Caudate nucleus (tissue), 63 donors: ENCODE measurements at places on chromosomes 3 and 15.

DNA sequence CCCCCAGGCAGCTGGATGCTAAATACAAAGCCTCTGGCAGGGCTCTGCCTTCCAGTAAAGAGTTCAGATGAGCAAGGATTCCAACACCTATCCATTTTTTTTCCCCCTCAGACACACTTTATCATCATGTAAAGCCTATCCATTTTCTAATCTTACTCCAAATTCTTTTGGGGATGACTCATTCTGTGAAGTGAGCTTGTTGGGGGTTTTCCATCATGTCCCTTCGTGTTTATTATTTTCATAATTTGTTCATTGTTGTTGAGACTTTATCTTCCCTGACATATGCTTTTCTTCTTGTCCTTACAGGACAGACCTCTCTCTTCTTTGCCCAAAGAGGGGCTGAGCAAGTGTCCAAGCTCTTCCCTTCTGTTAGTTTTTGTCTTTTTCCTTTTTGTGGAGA lies 34.7 kb upstream of the SH3BP5 start:
- DNase-seq = no peak

DNA sequence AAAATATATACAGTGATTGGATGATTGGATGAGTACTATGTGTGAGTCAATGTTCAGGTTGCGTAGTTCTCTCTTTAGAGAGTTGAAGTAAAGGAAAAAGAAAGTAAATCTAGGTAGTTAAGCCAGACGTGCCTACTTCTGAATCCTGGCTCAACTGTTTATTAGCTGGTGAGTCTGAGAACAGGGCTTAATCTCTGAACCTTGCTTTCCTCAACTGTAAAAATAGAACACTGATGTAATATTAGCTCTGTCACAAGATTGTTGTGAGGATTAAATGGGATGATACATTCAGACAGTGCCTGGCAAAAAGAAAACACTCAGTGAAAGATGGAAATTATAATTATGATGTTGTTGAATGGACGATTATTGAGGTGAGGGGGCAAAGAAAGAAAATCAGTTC lies 413.4 kb downstream of the MAGI1 start:
- no peak for DNase-seq

- no peak for DNase-seq
These were observed 147.9 kb upstream of the LRRC3B start for GRCh38 chr3:26474706-26475105.

- DNase-seq = no peak
These were observed 772.7 kb downstream of the ROBO1 start for GRCh38 chr3:78995087-78995486.

GRCh38 chr15:63362885-63363284 lies 18.8 kb downstream of the CA12 start:
- DNase-seq = no peak

GRCh38 chr15:101505610-101506337 lies 16.3 kb upstream of the PCSK6 start:
- no peak for DNase-seq

GRCh38 chr15:39181056-39181747 lies 399.7 kb upstream of the THBS1 start:
- no peak for DNase-seq

DNA sequence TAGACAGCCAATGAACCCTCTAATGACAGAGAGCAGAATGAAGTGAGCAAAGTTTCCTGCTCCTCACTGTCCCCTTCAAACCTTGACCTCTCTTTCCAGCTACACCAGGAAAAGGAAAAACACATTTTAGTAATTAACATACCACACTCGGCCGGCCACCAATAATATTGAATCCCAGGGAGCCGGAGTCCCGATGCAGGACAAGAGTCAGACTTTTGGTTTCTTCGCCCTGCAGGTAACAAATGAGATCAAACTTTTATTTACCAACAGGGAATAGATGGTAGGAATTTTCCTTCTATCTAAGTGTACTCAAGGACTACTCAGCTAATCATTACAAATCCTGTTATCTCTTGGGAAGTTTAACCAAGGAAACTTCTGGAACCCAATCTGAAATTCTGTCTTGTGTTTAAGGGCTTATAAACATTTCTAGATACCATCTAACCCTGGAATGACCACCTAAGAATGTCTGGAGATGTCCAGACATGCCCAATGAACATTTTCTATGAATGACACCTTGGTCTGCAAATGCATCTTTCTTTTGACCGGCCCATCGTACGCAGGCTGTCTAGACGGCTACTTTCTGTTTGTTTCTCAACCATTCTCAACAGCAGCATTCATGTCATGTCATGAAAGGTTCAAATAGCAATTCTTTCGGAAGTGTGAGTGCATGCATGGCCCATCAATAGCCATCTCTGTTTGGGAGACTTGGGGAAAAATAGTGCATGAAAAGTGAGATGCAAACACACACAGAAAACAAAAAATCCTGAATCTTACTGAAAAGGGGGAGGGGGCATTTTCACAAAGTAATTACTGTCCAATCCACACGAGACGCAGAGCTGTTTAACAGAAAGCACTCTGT lies 16.1 kb downstream of the PDZRN3 start:
- no peak for DNase-seq

DNA sequence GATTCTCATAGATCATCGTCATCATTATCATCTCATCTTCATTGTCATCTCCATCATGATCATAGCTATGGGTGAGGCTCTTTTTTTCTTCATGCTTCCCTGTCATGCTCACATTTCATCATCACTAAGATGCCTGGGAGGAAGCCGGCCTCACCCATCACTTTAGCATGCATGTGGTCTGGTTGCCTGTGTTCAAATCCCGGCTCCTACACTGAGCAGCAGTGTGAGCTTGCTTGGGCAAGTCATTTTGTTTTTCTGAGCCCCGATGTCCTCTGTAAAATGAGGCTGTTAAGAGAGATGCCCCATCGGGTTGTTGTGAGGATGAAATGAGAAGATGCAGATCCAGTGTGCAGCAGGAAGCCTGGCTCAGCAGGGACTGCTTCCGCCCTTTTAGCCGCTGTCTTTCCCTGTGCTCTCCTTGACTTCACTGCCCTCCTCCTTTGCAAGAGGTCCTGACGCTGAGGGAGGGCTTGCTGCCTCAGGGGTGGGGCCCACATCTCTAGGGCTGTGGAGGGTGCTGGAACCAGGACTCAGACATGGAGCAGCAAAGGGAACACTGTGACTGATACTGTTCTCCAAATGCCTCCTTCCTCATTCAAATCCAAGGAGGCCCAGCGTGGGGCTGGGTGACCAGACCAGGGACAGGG lies 14.4 kb upstream of the FAM3D start:
- DNase-seq = no peak

DNA sequence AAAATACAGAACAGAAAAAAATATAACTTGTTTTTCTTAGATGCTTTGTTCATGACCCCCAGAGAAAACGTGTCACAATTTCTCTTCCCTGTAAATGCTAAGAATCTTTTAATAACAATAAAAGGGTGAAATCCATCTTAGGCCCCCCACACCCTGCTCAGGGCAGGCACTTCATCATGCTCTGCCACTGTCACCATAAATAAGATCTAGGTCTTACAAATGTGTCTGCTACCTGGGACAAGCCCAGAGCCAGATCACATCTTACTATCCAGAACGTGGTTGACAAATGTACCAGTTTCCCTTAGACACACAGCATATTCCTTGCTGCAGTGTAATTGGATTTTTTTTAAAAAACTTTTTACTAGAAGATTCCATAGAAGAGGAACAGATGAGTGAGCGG lies 795.4 kb downstream of the AGBL1 start:
- no peak for DNase-seq

- no peak for DNase-seq
These were observed 707.7 kb upstream of the EPHA6 start for GRCh38 chr3:96106701-96107100.

- DNase-seq = peak; percentile 54
These were observed 17.6 kb upstream of the ALDH1L1 start for GRCh38 chr3:126197854-126198584.

GRCh38 chr15:78411061-78411460 lies 27.0 kb upstream of the IREB2 start:
- no peak for DNase-seq

GRCh38 chr15:95113041-95113440 lies 881.7 kb downstream of the MCTP2 start:
- DNase-seq = no peak

- DNase-seq = no peak
These were observed 444.8 kb upstream of the GRM7 start for GRCh38 chr3:6416049-6416661.

- no peak for DNase-seq
These were observed 15.0 kb downstream of the PDIA5 start for GRCh38 chr3:123081718-123082369.

DNA sequence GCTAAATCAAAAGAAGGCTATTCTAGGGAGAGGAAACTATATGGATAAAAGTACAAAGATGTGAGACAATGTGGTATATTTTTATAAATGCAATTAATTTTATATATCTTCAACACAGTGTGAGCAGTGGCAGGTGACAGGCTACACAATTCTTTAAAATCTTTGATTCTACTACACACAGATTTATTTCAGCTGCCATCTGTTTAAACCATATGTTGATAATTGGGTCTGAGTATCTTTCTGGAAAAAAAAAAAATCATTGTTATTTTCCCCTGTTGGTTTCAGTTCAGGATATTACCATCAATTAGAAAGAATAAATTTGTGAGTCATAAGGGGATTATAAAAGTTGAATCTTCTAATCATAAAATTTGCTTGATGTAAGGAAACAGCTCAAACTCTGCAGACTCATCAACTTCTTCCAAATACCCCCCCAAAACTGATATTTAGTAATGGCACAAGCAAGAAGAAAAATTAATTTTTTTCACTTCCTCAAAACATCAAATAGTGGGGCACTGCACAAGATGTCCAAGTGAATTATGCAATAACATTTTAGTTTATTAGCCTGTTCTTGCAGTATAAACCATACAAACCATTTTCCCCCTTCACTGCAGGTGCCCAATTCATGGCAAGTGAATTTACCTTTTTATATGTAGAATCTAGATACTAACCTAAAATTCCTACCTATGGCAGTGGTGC lies 12.0 kb downstream of the PIERCE2 start:
- DNase-seq = no peak

- DNase-seq = no peak
These were observed 15.2 kb downstream of the IVD start for GRCh38 chr15:40420793-40421192.

GRCh38 chr3:166889241-166889640 lies 490.9 kb downstream of the ZBBX start:
- DNase-seq = no peak

DNA sequence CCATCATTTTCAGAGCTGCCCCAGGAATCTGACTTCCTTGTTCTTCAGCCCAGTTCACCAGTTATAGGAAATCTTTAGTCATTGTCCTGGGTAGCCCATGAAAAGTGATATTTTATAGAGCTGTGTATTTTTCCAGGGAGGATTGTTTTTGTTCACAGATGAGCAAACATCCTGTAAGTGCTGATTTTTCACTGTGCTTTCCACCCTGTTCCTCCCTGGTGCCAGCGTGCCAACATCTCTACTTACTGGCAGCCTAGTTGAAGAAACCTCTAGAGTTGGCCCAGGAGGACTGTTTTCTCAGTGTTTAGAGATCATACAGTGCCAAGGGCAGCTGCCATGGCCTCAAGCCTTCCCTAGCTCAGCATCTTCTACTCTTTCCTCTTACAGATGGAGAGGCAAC lies 41.3 kb downstream of the ST6GAL1 start:
- no peak for DNase-seq

GRCh38 chr3:178707311-178708031 lies 171.2 kb downstream of the KCNMB2 start:
- no peak for DNase-seq

DNA sequence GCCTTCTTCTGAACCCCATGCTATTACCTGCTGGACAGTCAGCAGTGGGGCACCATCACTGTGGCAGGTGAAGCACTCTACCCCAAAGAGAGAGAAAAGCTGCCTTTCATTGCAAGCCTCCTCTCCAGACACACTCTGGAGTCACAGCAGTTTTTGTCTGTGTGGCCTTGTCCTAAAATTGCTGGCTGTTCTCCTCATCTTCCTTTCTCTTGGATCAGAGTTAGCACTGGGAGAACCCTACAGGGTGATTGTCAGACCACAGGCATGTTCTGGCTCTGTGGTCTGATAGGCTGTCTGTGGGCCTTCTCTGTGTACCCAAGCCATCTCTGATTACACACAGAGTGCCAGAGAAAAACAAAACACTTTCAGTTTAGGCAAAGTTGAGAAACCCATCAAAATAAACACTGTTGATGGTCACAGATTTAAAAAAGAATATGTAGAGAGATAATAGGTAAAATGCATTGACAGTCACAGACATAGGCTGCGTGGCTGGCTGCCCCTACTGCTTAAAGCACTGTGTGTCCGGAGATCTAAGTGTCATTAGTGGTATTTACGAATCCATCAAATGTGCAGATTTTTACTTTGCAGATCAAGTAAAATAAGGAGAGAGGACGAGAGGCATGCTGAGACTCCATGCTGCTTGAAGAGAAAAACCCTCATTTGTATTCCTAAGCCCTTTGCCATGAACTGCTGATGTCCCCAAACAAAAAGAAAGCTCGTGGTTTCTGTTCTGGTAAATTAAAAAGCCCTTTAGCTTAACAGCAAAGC lies 689.9 kb downstream of the TUSC7 start:
- no peak for DNase-seq

DNA sequence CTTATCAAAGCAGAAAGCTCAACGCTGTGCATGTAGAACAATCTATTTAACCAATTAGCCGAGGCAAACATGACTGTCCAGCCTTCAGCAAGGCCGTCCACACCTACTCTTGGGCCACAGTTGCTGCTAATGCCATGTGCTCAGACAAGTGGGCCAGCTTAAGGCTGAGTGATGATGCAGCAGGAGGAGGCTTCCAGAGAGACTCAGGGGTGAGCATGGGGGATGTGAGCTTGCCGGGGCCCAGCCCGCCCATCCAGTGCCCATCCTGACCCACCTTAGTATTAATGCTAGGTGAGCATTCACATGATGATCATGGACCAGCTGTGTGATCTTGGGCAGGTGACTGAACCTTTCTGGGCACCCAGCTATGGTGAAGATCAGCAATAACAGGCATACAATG lies 150.1 kb downstream of the TPRA1 start:
- DNase-seq = no peak

DNA sequence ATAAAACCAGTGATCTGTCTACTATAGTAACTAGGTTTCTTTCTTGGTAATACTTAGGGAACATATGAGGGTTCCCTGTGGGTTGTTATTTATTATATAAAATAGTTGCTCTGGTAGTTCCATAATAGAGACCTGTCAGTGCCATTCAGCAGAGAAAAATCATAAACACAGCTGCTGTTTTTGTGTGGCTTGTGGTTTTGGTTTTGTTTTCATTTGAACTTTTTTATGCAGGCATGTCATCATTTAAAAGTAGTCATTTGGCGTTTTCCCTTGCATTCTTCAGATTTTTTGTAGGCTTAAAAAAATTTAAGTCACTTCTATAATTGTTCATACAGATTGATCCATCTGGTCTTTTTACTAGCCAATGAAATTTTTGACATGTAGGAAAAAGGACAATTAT lies 47.9 kb downstream of the PIK3CA start:
- DNase-seq = no peak
